CD4-positive, alpha-beta memory T cell (primary cell): ENCODE measurements at places on chromosomes 5 and 9. TPM values are rescaled to one million over a fixed set of nuclear protein-coding genes. Genes with fewer than 3 reads are reported as not detected.

The ADAMTS13 gene
- polyA plus RNA-seq, result not detected

The TAF11L10 gene
- not detected for polyA plus RNA-seq

The SLC25A2 gene
- polyA plus RNA-seq, result not detected

The TNFSF15 gene
- not detected for polyA plus RNA-seq

DNA sequence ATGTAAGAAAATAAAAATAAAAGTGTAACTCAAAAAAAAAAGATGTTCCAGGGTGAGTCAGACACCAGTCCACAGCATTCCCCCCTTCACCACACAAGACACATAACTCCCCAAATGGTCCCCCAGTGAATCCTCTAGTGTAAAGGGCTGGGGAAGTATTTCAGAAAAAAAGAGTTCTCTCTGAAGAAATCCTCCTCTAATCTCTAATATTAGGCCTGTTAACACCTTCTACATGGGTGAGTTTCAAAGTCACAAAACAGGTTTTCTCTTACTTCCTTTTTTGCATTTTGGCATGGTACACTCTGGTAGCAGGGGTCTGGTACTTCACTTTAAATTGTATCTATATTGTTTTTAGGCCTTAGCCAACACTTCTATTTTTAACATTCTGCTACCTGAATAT, 28.2 kb downstream of the RNF145 start:
- H3K4me3 ChIP-seq, result no peak overlapping the region
- H3K27ac ChIP-seq, result no peak overlapping the region
- H3K36me3 ChIP-seq, result peaks cover 12% of the 10 kb centered on the region
- peaks cover 71% of the 10 kb centered on the region for H3K4me1 ChIP-seq
- no peak for DNase-seq
